Stomach (tissue), 19 donors: ENCODE measurements at places on chromosomes 12 and 14. TPM values are rescaled to one million over a fixed set of nuclear protein-coding genes. Genes with fewer than 3 reads are reported as not detected.

Gene MEG3
- 26.4 TPM for total RNA-seq

Gene NKX2-1
- not detected for total RNA-seq

Gene A2M
- total RNA-seq, result 445 TPM

Gene FOXM1
- 23.2 TPM for total RNA-seq

Gene IAPP
- total RNA-seq, result not detected

Gene AICDA
- total RNA-seq, result not detected

Gene AQP5
- not detected for total RNA-seq

Gene CARMIL3
- total RNA-seq, result 0.14 TPM

Gene KCNC2
- not detected for total RNA-seq

Gene CPNE6
- total RNA-seq, result not detected

Gene RIMBP2
- 44.6 TPM for total RNA-seq

Gene ABCD2
- total RNA-seq, result 1.1 TPM

Gene TAS2R50
- total RNA-seq, result not detected

Gene DCN
- 1,044 TPM for total RNA-seq

Gene ANKS1B
- not detected for total RNA-seq

Gene LRCOL1
- not detected for total RNA-seq

GRCh38 chr12:57158186-57158585 is 10.8 kb upstream of the LRP1-AS start:
- no peak for DNase-seq
- H3K4me3 ChIP-seq, result no peak overlapping the region
- peaks cover 17% of the 10 kb centered on the region for H3K4me1 ChIP-seq
- peak overlapping the region; percentile 55 for H3K27ac ChIP-seq
- no peaks in the 10 kb centered on the region for H3K27me3 ChIP-seq

DNA sequence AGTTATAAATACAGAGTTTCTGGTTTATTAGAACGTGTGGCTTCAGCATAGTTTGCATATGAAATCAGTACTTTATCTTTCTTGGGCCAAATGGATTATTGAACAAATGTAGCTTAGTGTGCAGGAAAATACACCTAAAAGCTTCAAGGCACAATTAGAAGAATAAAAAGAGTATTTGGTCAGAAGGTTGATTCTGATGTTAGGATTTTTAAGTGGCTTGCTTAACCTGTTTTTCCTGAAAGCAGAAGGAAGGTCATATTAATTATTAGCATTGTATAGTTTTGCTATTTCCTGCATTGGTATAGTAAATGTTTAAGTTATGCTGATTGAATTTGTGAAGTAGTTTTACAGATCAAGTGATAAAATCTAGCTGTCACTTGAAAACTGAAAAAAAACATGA is 31.0 kb upstream of the GNS start:
- peaks cover 12% of the 10 kb centered on the region for H3K27me3 ChIP-seq
- peak; percentile 56 for DNase-seq
- H3K27ac ChIP-seq, result no peak overlapping the region

GRCh38 chr12:54416687-54417603 is 2.1 kb downstream of the ITGA5 start:
- H3K27ac ChIP-seq, result peak overlapping the region; percentile 91
- H3K36me3 ChIP-seq, result no peaks in the 10 kb centered on the region
- no peak for DNase-seq
- peaks cover 71% of the 10 kb centered on the region for H3K4me1 ChIP-seq
- peak overlapping the region; percentile 83 for H3K4me3 ChIP-seq
- no peaks in the 10 kb centered on the region for H3K27me3 ChIP-seq

- H3K4me1 ChIP-seq, result no peaks in the 10 kb centered on the region
- peak overlapping the region; percentile 19 for H3K4me3 ChIP-seq
- H3K36me3 ChIP-seq, result no peaks in the 10 kb centered on the region
- DNase-seq, result no peak
- H3K27ac ChIP-seq, result no peak overlapping the region
- H3K27me3 ChIP-seq, result no peaks in the 10 kb centered on the region
Measured at GRCh38 chr14:33499687-33500086, 451.2 kb downstream of the EGLN3 start.

- H3K27me3 ChIP-seq, result no peaks in the 10 kb centered on the region
- DNase-seq, result no peak
- H3K4me1 ChIP-seq, result peaks cover 44% of the 10 kb centered on the region
- H3K36me3 ChIP-seq, result peaks cover 15% of the 10 kb centered on the region
Measured at GRCh38 chr14:89401761-89402160, 15.3 kb downstream of the FOXN3 start.

DNA sequence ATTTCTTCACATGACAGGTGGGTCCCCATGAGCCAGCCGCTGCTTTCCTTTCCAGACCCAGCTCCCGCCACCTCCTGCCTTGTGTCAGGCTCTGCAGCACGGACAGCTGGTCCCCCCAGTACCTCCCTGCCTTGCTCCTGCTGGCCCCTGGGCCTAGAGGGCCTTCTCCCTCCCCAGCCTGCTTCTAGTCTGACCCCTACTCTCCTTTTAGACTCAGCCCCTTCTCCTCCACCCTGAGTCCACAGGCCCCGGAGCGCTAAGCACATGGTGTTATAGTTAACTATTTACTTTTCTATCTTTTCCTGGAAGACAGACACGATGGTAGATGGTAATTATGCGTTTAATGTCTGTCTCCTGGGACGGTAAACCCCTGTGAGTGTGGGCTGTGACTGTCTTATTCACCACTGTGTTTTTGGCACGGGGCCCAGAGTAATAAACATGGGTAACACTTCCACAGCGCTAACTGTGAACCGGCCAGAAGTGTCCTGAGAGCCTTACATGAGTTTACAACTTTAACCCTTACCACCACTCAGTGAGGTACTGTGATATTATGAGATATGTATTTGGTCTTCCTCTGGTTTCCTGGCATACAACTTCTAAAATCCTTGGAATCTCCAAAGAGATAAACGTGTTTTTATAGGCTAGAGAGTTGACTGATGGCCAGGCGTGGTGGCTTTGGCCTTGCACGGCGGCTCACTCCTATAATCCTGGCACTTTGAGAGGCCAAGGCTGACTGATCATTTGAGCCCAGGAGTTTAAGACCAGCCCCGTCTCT is 41.2 kb downstream of the DGLUCY start:
- peak; percentile 76 for DNase-seq
- H3K27ac ChIP-seq, result peak overlapping the region; percentile 27
- H3K27me3 ChIP-seq, result no peaks in the 10 kb centered on the region

DNA sequence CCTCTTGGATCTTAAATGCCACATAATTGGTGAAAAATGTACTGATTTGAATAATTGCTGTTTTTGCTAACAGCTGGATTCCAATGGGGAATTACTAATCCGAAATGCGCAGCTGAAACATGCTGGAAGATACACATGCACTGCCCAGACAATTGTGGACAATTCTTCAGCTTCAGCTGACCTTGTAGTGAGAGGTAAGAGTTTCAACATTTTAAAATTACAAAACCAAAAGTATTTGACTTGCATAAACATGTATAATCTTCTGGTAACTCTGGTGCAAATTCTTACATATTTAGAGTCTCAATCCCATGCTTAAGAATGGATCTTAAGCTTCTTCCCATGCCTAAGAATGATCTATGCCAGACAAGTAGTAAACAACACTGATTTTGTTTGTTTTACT is 229.1 kb upstream of the PDZRN4 start:
- no peaks in the 10 kb centered on the region for H3K36me3 ChIP-seq
- H3K27me3 ChIP-seq, result no peaks in the 10 kb centered on the region
- no peak for DNase-seq
- H3K27ac ChIP-seq, result no peak overlapping the region

- DNase-seq, result no peak
- no peak overlapping the region for H3K4me3 ChIP-seq
- no peaks in the 10 kb centered on the region for H3K27me3 ChIP-seq
- H3K4me1 ChIP-seq, result peaks cover 60% of the 10 kb centered on the region
Measured at GRCh38 chr14:73794146-73794545, 57.5 kb upstream of the PTGR2 start.

- no peak overlapping the region for H3K4me3 ChIP-seq
- no peaks in the 10 kb centered on the region for H3K27me3 ChIP-seq
- peaks cover 33% of the 10 kb centered on the region for H3K4me1 ChIP-seq
- no peak for DNase-seq
Measured at GRCh38 chr14:75338398-75338797, 59.8 kb downstream of the FOS start.

GRCh38 chr14:102583726-102584125 is 8.7 kb upstream of the RCOR1 start:
- H3K4me3 ChIP-seq, result no peak overlapping the region
- no peak overlapping the region for H3K27ac ChIP-seq
- no peaks in the 10 kb centered on the region for H3K27me3 ChIP-seq
- H3K36me3 ChIP-seq, result no peaks in the 10 kb centered on the region
- DNase-seq, result no peak
